ENCODE measurements at places on chromosomes 5 and 9. TPM values are rescaled to one million over a fixed set of nuclear protein-coding genes. Genes with fewer than 3 reads are reported as not detected.

GRCh38 chr9:78682216-78682615 lies 385.3 kb downstream of the PSAT1 start:
- no peaks in the 10 kb centered on the region for H3K36me3 ChIP-seq
- DNase-seq, result no peak
- no peak overlapping the region for H3K27ac ChIP-seq
- H3K4me1 ChIP-seq, result peaks cover 16% of the 10 kb centered on the region

Gene CYLC2
- not detected for total RNA-seq

GRCh38 chr5:61468483-61468865 lies 136.4 kb downstream of the ZSWIM6 start:
- H3K4me3 ChIP-seq, result no peak overlapping the region
- no peaks in the 10 kb centered on the region for H3K27me3 ChIP-seq
- no peak overlapping the region for H3K27ac ChIP-seq
- H3K36me3 ChIP-seq, result no peaks in the 10 kb centered on the region

- DNase-seq, result peak; percentile 57
- H3K4me1 ChIP-seq, result peaks cover 10% of the 10 kb centered on the region
- H3K4me3 ChIP-seq, result no peak overlapping the region
- H3K36me3 ChIP-seq, result no peaks in the 10 kb centered on the region
- no peaks in the 10 kb centered on the region for H3K27me3 ChIP-seq
These were observed 92.8 kb upstream of the LRRTM2 start for GRCh38 chr5:138967791-138968448.

DNA sequence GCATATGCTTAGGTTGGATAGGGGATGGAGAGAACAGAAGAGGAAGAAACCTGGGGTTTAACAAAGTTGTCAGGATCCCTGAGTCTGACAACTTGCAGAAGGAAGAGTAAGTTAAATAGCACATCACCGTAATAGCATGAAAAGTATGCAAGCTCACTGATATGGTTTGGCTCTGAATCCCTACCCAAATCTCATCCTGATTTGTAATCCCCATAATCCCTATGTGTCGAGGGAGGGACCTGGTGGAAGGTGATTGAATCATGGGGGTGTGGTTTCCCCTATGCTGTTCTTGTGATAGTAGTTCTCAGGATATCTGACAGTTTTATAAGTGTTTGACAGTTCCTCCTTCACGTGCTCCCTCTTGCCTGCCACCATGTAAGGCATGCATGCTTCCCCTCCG lies 193.3 kb downstream of the PSAT1 start:
- H3K27me3 ChIP-seq, result 0 out of 2 replicates have a peak, but pooled peaks cover 16% of the 10 kb centered on the region
- DNase-seq, result no peak
- no peak overlapping the region for H3K4me3 ChIP-seq
- no peaks in the 10 kb centered on the region for H3K36me3 ChIP-seq

- H3K4me3 ChIP-seq, result no peak overlapping the region
- no peaks in the 10 kb centered on the region for H3K36me3 ChIP-seq
- H3K27ac ChIP-seq, result no peak overlapping the region
These were observed 153.1 kb downstream of the DROSHA start for GRCh38 chr5:31378838-31379237.

GRCh38 chr9:18473652-18474279 lies at the start of gene ADAMTSL1:
Gene ADAMTSL1, plus strand, starts transcription at chr9:18474153. Its CDS starts 80 bp downstream, at chr9:18474233.
- peak within 1 kb of the TSS; percentile 87 for H3K4me3 ChIP-seq
- no peaks in the 10 kb centered on the region for H3K27me3 ChIP-seq
- peak; percentile 79 for DNase-seq
- no peaks in the 10 kb centered on the region for H3K36me3 ChIP-seq
- H3K27ac ChIP-seq, result peak within 1 kb of the TSS; percentile 96

GRCh38 chr9:38068701-38069628 lies at the start of gene SHB:
Gene SHB, minus strand, starts transcription at chr9:38069227. Its CDS starts 582 bp downstream, at chr9:38068645.
- H3K4me3 ChIP-seq, result peak within 1 kb of the TSS; percentile 99
- DNase-seq, result peak; percentile 87
- H3K36me3 ChIP-seq, result no peaks in the 10 kb centered on the region
- H3K27me3 ChIP-seq, result no peaks in the 10 kb centered on the region
- H3K27ac ChIP-seq, result peak within 1 kb of the TSS; percentile 77

- no peak overlapping the region for H3K27ac ChIP-seq
- no peak overlapping the region for H3K4me3 ChIP-seq
- H3K4me1 ChIP-seq, result peaks cover 29% of the 10 kb centered on the region
These were observed 94.5 kb upstream of the FER start for GRCh38 chr5:108653201-108653600.

Gene SAXO1
- total RNA-seq, result not detected

- no peak overlapping the region for H3K4me3 ChIP-seq
- DNase-seq, result no peak
- peaks cover 80% of the 10 kb centered on the region for H3K36me3 ChIP-seq
- H3K27me3 ChIP-seq, result no peaks in the 10 kb centered on the region
These were observed 23.3 kb downstream of the CCNH start for GRCh38 chr5:87389296-87390034.

DNA sequence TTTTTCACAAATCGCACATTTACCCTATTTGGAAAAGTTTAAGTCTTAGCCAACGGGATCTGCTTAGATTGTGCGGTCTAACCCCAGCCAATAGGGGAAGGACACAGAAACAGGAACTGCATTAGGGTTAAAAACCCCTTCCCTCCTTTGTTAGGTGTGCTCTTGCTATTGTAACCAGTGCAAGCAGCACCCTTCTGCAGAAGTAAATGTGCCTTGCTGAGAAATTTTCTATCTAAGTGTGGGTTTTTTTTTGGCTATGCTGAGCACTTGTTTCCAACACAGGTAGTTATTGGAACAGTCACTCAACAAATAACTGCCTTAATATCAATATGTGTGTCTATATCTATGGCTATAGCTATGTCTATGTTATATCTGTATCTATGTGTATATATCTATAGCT lies 190.0 kb downstream of the TRIM32 start:
- H3K4me3 ChIP-seq, result no peak overlapping the region
- H3K36me3 ChIP-seq, result no peaks in the 10 kb centered on the region
- no peak overlapping the region for H3K27ac ChIP-seq
